Activated T-cell treated with anti-CD3 and anti-CD28 coated beads, Interleukin-2, amount 50 U/mL, for 72 hours (primary cell): ENCODE measurements at places on chromosomes 12 and 14. TPM values are rescaled to one million over a fixed set of nuclear protein-coding genes. Genes with fewer than 3 reads are reported as not detected.

- H3K4me3 ChIP-seq, result no peak overlapping the region
- no peaks in the 10 kb centered on the region for H3K4me1 ChIP-seq
- no peaks in the 10 kb centered on the region for H3K27me3 ChIP-seq
- no peak overlapping the region for H3K27ac ChIP-seq
Measured at GRCh38 chr12:73947326-73948026, 590.2 kb upstream of the ATXN7L3B start.

- no peak overlapping the region for H3K27ac ChIP-seq
- DNase-seq, result no peak
- peaks cover 9% of the 10 kb centered on the region for H3K4me1 ChIP-seq
- peaks cover 30% of the 10 kb centered on the region for H3K27me3 ChIP-seq
Measured at GRCh38 chr14:38252066-38252710, 3.7 kb downstream of the CLEC14A start.

DPY19L2 gene
- 1.9 TPM for total RNA-seq

MGAT4C gene
- total RNA-seq, result not detected

DLGAP5 gene
- 68.2 TPM for total RNA-seq
